HepG2 (cell line): ENCODE measurements at places on chromosomes 11 and 22. TPM values are rescaled to one million over a fixed set of nuclear protein-coding genes. Genes with fewer than 3 reads are reported as not detected.

MUC5AC gene
- under 0.01 TPM in 2 replicates for polyA plus RNA-seq

CELSR1 gene
- polyA plus RNA-seq: 0.78 and 0.84 TPM in 2 replicates

- H3K27ac ChIP-seq: no peak overlapping the region
- no peak for DNase-seq
- no peaks in the 10 kb centered on the region for H3K4me1 ChIP-seq
These were observed 8.8 kb downstream of the SLC35F2 start for GRCh38 chr11:107849790-107850189.

- peak; percentile 60 for DNase-seq
- H3K27ac ChIP-seq: no peak overlapping the region
- H3K36me3 ChIP-seq: peaks cover 40% of the 10 kb centered on the region
- no peak overlapping the region for H3K4me3 ChIP-seq
- no peaks in the 10 kb centered on the region for H3K27me3 ChIP-seq
These were observed 9.4 kb upstream of the SAMM50 start for GRCh38 chr22:43945632-43946383.

- no peak for DNase-seq
- peaks cover 22% of the 10 kb centered on the region for H3K4me1 ChIP-seq
- H3K36me3 ChIP-seq: no peaks in the 10 kb centered on the region
- H3K4me3 ChIP-seq: no peak overlapping the region
- no peak overlapping the region for H3K27ac ChIP-seq
These were observed 90.2 kb downstream of the DDX10 start for GRCh38 chr11:108754901-108755625.

DNA sequence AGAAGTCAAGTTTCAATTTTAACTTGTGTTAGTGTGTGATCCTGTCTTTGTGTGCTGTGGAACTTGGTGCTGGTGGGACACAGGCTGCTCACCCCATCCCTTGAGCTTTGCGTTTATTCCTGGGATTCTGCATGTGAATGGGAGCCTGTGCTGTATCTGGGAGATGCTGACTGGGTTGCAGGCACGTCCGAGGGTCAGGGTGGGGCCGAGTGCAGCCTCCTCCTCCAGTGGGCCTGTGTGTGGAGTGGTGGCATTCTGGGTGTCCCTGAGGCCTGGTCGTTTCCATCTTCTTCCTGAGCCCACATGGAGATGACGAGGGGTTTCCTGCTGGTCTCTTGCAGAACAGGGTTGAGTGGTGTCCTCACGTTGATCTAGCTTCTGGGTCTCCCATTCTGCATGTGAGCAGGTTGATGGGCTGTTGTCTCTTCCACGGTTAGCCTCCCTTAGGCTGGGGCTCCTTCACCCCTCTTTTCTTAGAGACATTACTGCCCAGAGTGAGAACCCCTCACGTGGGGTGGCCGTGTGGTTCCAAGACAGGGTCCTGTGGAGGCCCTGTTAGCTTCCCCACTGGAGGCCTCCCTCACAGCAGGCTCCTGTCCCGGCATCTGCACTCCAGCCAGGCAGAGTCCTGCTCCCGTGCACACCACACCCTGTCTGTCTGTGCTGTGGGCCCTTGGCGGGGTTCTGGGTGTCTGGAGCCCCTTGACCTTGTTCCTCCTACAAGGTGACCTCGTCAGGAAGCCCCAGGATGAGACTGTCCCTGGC lies 4.9 kb downstream of the PTDSS2 start:
- H3K4me1 ChIP-seq: peaks cover 14% of the 10 kb centered on the region
- no peaks in the 10 kb centered on the region; the same call in 2 of the 3 replicates for H3K27me3 ChIP-seq
- no peak overlapping the region for H3K4me3 ChIP-seq
- DNase-seq: no peak
- H3K27ac ChIP-seq: no peak overlapping the region
